ENCODE measurements at places on chromosomes 5 and 9. TPM values are rescaled to one million over a fixed set of nuclear protein-coding genes. Genes with fewer than 3 reads are reported as not detected.
A peak's percentile ranks its signal among the peaks of the same experiment; 100 is the strongest.

DNA sequence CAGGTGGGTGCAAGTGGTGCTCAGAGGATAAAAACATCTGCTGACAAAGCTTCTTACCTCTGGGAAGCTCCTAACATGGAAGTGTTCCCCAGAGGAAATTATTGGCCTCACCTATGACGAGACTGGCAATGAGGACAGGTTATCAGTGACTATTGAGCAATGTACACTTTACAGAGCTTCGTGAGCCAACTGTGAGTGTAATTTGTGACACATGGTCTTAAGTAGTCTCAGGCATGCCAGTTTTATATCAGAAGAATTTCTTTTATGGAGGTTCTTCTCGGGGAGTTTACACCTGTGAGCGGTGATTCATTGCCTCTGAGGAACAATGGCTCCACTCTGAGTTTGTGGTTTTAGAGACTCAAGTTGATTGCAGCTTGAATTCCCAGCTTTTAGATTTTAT lies 11.3 kb downstream of the ANKDD1B start:
- DNase-seq: peak; percentile 7

DNA sequence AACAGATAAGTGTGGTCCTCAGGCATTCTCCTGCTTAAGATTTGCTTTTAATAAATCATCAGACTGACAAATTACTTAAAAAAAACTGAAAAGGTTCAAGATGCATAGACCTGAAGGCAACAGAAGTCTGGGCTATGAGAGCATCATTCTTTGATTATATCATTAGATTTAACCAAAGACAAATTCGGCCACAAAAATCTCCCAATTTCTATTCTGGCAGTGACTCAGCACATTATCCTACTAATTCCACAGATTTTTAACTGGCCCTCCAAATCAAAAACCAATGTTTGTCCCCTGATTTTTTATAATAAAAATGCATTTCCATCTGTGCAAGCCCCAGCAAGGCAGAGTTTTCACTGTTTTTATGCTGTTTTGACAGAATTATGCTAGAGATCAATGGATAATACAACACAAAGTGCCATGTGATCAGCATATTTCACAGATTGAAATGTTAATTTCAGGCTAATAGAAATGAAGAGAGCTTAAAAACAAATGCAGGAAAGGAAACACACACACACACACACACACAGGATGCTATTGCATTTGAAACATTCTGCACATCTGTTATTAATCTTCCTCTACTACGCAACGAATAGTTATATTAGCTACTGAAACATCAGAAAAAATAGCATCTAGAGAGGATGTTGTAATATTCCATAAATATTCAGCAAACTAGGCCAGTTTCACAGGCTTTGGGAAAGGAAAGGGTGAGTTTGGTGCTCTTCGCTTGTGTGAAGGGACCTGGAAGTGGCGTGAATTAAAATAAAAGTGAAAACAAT lies 177.6 kb upstream of the ST8SIA4 start:
- peak; percentile 8 for DNase-seq

- DNase-seq: peak; percentile 100
Observed at GRCh38 chr9:129910628-129911567, 75.6 kb downstream of the USP20 start.

GRCh38 chr5:139788294-139788910 lies 7.2 kb upstream of the PSD2 start:
- peak; percentile 15 for DNase-seq

- DNase-seq: no peak
Observed at GRCh38 chr5:103360475-103360874, 101.9 kb downstream of the MACIR start.

GRCh38 chr5:119177226-119177625 lies 106.3 kb downstream of the DMXL1 start:
- no peak for DNase-seq

DNA sequence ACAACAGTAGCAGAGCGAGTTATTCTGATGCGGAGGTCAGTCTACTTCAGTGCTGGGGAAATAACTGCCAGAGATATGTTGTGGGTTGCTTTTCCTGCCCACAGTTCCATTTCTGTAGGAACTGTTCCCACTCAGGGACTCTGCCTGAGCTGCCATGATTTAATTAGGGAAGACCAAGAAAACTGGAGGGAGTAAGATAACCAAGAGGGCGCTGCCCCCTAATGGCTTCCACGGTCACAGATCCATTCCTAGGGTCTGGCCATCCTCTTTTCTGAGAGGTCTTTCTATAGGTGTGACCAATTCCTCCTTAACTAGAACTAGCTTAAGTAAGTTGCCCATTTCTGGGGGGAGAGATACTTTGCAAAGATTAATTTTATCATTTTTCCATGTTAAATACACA lies 125.9 kb downstream of the APBA1 start:
- no peak for DNase-seq

GRCh38 chr5:115424030-115424429 lies 120.5 kb downstream of the FEM1C start:
- no peak for DNase-seq

GRCh38 chr5:178346607-178347334 lies 114.2 kb upstream of the PHYKPL start:
- no peak for DNase-seq

DNA sequence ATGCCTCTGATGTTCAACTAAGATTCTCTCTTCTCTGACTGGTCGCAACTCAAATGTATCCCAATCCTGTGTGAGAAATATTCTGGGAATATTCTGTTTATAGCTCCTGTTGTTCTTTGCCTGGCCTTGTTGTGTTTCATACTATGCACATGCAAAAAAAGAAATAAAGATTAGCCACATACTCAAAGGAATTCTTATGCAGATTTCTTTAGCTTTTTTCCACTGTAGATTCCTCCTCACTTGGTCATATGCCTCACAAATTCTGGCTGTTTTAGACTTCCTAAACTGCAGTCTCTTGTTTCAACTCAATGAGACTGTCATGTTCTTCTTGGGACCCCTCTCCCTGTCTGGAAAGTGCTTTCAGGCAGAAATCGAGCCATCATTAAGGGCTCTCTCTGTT lies 217.5 kb upstream of the SH3GL2 start:
- DNase-seq: no peak

DNA sequence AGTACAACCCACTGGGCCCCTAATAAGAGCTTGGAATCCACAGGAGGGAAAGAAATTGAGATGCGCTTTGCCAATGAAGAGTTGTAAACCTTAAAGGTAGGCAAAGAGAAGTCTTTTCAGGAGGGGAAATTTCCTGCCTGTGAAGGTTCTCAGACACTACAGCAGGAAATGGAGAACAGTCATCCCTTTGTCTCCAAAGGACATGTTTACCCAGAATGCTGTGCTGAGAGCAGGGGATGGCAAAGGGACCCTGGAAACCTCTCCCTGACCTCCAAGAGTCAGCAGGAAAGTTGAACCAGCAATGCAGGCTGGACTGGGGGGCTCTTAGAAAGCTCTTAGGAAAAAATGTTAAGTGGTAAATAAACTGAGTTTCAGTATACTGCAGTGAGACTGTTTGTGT lies 103.2 kb downstream of the AK8 start:
- DNase-seq: no peak

GRCh38 chr5:172855597-172856292 lies 21.7 kb downstream of the ERGIC1 start:
- peak; percentile 72 for DNase-seq

GRCh38 chr5:105508519-105508918 lies 1945.9 kb upstream of the NUDT12 start:
- DNase-seq: no peak

- DNase-seq: no peak
Observed at GRCh38 chr9:95102001-95102433, 215.5 kb downstream of the FANCC start.

GRCh38 chr5:107408564-107408963 lies 262.2 kb downstream of the EFNA5 start:
- DNase-seq: no peak

DNA sequence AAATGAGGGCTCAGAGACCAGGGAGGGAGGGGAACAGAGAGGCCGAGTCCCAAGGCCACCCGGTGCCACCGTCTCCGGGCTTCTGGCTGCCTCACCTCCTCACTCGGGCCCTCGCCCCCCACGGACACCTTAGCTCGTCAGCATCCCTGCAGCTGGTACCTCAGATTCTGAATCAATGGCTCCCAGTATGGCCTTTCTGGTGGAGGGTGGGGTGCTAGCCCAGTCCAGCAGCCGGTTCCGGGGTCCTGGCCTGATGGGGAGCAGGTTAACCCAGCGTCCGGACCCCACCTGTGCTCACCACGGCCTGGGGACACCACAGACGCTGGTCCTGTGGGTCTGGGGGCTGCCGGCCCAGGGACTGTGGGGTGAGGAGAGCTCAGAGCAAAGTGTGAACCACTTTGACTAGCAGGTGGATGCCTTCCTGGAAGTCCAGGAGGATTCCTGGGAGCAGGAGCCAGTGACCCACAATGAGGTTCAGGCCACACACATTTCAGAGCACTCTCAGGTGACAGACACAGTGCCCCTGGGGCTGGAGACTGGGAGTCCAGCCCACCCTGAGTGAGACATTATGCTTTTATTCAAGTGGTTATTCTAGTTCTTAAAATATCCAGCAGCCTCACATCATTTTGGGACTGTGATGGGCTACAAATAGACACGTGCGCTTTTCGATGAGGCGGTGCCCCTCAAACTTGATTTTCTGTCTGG lies 53.3 kb downstream of the AHRR start:
- DNase-seq: no peak

DNA sequence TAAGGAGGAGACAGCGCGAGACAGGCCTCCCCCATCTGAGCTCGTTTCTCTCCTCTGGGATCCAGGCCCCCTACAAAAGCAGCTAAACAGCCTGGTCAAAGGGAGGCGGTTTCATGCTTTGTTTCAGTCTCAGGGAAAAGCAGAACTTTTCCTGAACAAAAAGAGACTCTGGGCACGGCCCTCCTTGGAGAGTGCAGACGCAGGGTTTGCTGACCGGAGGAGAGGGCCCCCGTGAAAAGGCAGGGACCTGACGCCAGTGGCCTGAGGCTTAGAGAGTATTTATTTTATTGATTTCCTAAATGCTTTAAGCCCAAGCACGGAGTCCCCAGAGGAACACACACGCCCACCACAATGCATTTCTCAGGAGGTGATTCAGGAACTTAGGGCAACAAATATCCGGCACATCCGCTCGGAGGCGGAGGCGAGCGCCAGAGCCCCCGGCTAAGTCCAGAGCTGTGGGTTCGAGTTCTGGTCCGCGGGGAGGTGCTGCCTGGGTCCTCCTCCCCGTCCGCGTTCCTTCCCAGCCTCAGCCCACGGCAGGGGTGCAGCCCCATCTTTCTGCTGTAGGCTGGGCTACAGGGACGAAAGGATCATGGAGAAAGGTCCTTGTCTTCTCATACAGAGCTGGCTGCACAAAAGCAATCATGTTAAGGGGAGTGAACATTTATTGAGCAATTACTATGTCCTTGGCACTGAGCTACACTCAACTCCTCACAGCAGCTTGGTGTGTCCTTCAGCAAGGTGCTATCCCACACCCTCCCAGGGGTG lies 40.0 kb downstream of the PTGES start:
- DNase-seq: peak; percentile 84

- no peak for DNase-seq
Observed at GRCh38 chr9:1456301-1457024, 406.3 kb downstream of the DMRT2 start.

GRCh38 chr5:106874531-106874930 lies 796.2 kb downstream of the EFNA5 start:
- no peak for DNase-seq

DNA sequence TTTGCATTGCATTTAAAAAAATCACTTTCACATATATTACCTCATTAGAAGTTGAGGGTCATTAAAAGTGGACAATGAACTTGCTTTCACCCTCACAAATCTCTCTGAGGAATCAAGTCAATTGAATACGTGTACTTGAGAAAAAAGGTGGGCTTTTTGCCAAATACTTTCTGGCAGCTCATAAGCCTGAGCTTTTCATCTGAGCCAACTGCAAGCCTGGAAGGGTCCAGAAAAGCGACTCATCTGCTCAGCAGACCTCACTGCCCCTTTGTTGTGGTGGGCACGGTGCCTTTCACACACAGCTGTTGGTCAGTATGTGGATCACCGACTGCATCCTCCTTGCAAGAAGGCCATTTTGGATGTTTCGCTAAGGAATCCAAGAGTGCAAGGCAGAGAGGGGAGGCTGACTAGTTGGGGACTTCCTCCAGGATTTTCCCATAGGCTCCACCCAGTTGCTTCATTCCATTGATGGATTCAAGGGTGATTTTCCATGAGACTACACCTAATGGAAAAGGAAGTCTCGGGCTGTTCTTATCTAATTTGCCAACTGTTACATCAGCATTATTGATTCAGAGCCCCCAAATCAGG lies 564.7 kb downstream of the PDE4D start:
- peak; percentile 51 for DNase-seq

DNA sequence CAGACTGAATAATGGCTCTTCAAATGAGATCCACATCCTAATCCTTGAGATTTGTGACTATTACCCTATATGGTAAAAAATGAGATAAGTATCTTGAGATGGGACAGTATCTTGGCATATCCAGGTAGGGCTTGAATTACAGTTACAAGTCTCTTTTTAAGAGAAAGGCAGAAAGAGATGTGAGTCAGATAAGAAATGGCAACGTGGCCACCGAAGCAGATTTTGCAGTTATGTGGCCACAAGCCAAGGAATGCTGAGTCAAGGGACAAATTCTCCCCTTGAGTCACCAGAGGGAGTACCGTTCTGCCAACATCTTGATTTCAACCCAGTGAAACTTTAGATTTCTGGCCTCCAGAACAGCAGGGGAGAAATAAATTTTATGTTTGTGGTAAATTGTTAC lies 1983.0 kb upstream of the C9orf72 start:
- DNase-seq: peak; percentile 92

GDNF gene
- 0.54 TPM for total RNA-seq

TEX48 gene
- total RNA-seq: not detected

PCDHB2 gene
- total RNA-seq: 0.82 TPM

DNAH5 gene
- under 0.01 TPM for total RNA-seq

FGF1 gene
- total RNA-seq: 1.2 TPM

PCDHB8 gene
- total RNA-seq: 0.27 TPM

ROR2 gene
- total RNA-seq: 26.5 TPM

WNK2 gene
- total RNA-seq: not detected

ORM2 gene
- total RNA-seq: not detected

ACTBL2 gene
- not detected for total RNA-seq

IFNB1 gene
- not detected for total RNA-seq

SLC36A3 gene
- not detected for total RNA-seq

CNTNAP3 gene
- total RNA-seq: 25.7 TPM
